GF-D8 (cell line): ENCODE measurements at places on chromosomes 2 and 18.

- no peak for DNase-seq
These were observed 92.0 kb upstream of the NEUROD1 start for GRCh38 chr2:181772334-181772733.

DNA sequence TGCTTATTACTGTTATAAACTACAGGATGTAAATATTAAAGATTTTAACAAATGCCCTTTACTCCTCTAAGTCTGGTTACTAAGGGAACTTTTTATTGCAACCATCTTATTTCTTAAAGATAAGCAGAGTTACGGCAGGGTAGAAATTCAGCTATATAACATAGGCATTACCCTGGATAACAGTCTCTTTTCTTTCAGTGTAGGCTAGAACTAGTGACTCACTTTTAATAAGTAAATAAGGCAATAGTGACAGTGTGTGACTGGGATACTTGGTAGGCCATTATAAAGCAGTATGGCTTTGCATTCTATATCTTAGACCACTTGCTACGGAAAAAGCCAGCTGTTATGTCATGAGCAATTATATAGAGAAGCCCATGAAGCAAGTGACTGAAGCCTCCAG, 1041.0 kb upstream of the NRXN1 start:
- DNase-seq = no peak

GRCh38 chr18:34976123-34976522, 65.1 kb upstream of the MAPRE2 start:
- no peak for DNase-seq

GRCh38 chr2:88724643-88725332, 33.3 kb downstream of the RPIA start:
- DNase-seq = no peak

DNA sequence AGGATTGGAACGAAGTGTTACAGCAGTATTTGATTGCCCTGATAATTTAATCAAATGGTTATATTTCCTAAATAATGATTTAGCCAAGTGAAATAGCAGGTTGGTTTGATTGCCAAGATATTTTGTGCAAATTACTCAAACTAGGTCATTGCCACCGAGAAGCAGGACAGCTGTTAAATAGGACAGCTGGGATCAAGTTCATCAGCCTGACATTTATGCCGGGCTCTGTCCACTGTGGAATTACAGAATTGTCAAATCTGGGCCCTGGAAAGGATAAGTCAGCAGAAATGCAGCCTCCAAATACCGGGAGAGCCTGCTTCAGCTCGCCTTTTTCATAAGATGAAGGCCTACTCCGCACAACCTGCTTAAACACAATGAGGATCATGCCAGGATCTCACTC, 73.9 kb upstream of the RPL31 start:
- no peak for DNase-seq

DNA sequence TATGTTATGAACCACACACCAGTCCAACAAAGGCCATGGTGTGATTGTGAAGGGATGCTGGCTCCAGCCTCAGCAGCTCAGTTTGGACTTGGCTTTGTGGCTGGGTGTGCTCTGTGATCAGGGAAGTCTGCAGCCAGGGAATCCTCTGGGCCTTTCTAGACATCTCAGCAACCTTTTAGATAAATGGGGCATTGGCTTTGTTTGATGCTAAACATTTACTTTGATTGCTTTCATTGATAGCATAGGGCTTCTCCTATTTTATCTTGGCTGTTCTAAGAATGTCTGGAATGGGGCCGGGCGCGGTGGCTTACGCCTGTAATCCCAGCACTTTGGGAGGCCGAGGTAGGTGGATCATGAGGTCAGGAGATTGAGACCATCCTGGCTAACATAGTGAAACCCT, 104.5 kb downstream of the VAPA start:
- no peak for DNase-seq
